ENCODE measurements at places on chromosomes 12 and 14.

- DNase-seq: peak; percentile 6
These were observed 1.1 kb upstream of the ARG2 start for GRCh38 chr14:67618617-67619063.

DNA sequence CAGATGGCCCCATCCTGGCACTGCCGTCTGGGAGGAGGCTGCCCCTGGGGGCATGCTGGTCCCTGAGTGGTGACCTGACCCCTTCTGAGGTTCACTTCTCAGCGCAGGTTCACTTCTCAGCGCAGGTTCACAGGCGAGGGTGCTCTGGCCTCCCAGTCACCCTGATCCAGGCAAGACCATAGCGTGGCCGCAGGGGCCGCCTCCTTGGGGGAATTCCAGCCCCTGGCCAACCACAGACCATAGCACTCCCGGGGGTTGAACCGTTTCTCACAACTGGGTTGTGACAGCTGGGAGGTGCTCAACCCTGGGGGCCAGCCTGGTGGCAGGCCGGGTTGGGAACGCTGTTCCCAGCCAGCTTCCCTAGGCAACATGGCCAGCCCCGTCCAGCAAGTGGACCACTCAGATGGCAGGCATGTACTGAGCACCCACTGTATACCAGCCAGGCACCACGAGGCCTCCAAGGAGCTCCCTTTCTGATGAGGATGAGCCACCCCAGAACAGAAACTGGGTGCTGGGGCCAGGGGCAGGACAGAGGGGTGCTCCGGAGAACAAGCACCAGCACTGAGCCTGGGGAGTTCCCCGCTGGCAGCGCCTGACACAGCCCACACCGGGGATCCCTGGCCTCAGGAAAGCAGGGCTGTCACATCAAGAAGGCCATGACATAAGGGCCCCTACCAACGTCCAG, 28.3 kb upstream of the ZFP36L1 start:
- DNase-seq: no peak

- DNase-seq: no peak
These were observed 640.1 kb upstream of the MIS18BP1 start for GRCh38 chr14:45893127-45893526.

DNA sequence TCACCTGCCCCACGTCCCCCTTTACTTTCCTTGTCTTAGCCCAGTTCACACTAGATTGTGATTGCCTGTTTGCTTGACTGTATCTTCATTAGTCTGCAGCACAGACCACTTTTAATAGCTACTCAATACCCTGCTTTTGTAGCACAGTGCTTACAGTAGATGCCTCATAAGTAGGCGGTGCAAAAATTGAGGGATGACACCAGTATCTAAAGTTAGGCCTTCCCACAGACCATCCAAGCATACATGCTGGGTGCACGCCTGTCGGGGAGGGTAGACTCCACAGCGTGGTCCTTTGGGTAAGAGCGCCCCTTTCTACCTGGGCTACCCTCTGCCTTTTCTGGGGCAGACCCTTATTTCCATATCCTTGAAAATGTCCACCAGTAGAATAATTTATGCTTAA, 140.8 kb downstream of the GCH1 start:
- no peak for DNase-seq

DNA sequence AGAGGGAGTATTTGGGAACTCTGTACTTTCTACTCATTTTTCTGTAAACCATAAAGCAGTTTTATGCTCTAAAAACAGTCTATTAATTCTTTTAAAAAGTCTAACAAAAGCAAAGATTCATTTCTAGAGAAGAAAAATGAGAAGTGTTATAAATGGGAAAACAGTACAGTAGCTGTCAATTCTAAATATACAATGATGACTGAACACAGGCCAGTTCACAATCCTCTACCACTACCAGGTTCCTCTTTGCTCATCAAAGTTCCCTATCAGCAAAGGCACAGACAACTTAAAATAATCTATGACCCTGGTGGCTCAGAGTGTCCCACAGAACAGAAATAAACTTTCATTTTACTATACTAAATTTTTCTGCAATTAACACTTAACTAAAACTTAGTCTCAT, 12.5 kb downstream of the NAA25 start:
- no peak for DNase-seq
